ENCODE measurements at places on chromosomes 11 and 22. TPM values are rescaled to one million over a fixed set of nuclear protein-coding genes. Genes with fewer than 3 reads are reported as not detected.
A peak's percentile ranks its signal among the peaks of the same experiment; 100 is the strongest.

GPHA2 gene
- total RNA-seq, result not detected

FAM180B gene
- not detected for total RNA-seq

SLC22A8 gene
- total RNA-seq, result not detected

FJX1 gene
- total RNA-seq, result 7.9 TPM

SLC35F2 gene
- total RNA-seq, result 36.5 TPM

RIC3 gene
- not detected for total RNA-seq

MFNG gene
- total RNA-seq, result not detected

- peak; percentile 45 for DNase-seq
Observed at GRCh38 chr11:73287400-73288101, 15.4 kb downstream of the P2RY6 start.

GRCh38 chr22:23655891-23656475 is 23.9 kb upstream of the DRICH1 start:
- DNase-seq, result no peak

- no peak for DNase-seq
Observed at GRCh38 chr22:30216710-30217109, 29.8 kb downstream of the LIF start.

DNA sequence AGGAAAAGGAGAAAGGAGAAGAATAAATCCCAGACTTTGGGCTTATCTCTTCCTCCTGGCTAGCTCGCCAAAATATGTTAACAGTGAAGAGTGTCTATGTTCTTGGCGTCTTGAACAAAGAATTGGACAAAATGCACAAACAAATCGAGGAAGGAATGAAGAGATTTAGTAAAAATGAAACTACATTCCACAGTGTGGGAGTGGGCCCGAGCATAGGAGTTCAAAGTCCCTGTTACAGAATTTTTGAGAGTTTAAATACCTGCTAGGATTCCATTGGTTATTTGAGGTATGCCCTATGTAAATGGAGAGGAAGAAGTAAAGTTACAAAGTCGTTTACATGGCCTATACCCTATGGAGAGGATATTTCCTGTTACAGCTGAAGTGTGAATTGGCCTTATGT is 525.1 kb upstream of the CNTN5 start:
- DNase-seq, result no peak

GRCh38 chr11:14980854-14981253 is 8.7 kb upstream of the CALCA start:
- no peak for DNase-seq

GRCh38 chr22:30308093-30308492 is 18.6 kb downstream of the TBC1D10A start:
- no peak for DNase-seq

DNA sequence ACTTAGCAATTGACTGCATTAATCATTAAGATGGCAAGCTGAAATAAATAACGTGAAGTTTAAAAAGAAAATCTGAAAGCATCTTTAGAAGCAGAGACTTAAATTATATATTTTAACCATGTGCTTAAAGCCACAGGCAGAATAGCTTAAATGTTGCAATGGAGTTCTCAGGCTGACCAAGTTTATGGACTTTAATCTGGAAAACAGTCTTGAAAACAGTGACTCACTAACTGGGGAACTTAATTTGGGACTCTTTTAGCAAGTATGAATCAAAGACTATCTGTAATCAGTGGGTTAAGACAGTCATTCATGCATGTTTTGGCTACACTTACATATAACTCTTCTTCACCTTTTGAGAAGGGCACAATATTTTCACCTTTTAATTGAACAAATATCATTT is 12.6 kb upstream of the GLYATL1 start:
- peak; percentile 28 for DNase-seq

DNA sequence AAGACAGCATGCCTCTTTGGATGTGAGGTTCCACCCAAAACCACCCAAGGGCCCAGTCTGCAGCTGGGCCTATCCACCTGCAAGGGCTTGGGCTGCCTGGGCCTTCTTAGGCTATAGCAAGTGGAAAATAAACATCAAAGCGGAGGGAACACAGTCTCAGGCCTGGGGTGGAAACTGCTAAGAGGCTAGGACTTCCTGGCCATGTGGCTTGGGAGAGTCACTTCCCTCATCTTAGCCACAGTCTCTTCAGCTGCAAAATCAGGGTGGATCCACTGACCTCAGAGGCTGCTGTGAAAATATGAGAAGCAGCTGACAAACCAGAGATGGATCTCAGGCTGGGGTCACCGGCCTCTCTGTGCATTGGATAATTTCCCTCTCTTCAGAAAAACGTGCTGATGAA is 30.6 kb upstream of the TFIP11 start:
- DNase-seq, result no peak

GRCh38 chr22:20793748-20794649 is 20.1 kb downstream of the SERPIND1 start:
- DNase-seq, result no peak

GRCh38 chr11:2521081-2521732 is 76.4 kb downstream of the KCNQ1 start:
- DNase-seq, result no peak

DNA sequence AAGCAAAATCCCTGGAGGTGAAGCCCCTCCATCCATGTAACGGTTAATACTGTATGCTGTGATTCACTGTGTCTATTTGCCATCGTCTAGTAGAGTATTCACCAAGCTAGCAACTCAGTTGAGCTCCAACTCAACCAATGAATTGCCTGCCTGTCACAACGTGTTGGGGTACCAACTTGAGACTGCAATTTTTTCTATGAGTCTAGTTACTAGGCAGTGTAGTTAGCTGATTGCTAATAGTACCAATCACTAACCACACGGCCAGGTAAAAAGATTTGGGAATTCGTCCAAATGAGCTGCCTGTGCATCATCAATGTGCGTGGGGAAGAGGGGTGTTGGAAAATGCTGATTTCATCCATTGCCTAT is 1.0 kb upstream of the BTG4 start:
- DNase-seq, result no peak

DNA sequence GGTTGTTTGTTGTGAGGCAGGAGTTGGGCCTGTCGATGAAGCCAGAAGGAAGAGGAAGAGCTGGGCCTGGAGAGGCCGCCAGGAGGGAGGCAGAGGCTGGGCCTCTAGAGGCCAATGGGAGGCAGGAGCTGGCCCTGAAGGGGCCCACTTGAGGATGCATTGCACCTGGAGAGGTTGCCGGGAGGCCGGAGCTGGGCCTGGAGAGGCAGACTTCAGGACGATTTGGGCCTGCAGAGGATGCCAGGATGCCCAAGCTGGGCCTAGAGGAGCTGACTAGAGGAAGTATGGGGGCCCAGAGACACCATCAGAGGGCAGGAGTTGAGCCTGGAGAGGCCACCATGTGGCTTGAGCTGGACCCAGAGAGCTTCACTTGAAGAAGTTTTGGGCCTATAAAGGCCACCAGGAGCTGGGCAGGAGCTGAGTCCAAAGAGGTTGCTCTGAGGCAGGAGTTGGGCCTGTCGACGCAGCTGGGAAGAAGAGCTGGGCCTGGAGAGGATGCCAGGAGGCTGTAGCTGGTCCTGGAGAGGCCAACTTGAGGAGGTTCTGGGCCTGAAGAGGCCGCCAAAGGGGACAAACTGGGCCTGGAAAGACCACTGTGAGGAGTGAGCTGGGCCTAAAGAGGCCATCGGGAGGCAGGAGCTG is 39.0 kb downstream of the OR4C45 start:
- DNase-seq, result no peak

DNA sequence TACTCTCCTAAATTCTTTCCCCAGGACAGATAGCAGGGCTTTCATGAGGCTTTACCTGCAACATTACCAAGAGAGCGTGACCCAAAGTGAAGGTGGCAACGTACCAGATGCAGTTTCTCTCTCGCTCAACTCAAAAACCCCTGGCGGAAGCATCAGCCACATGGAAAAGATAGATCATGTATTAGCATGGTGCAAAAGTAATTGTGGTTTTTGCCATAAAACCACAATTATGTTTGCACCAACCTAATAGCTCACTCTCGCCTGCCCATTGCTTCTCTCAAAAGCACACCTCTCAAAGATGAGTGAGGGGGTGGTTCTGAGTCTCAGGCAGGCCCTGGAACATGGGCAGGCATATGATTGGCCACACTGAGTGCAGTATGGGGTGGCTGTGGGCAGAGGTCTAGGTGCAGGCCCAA is 7.0 kb downstream of the MS4A6A start:
- DNase-seq, result no peak

DNA sequence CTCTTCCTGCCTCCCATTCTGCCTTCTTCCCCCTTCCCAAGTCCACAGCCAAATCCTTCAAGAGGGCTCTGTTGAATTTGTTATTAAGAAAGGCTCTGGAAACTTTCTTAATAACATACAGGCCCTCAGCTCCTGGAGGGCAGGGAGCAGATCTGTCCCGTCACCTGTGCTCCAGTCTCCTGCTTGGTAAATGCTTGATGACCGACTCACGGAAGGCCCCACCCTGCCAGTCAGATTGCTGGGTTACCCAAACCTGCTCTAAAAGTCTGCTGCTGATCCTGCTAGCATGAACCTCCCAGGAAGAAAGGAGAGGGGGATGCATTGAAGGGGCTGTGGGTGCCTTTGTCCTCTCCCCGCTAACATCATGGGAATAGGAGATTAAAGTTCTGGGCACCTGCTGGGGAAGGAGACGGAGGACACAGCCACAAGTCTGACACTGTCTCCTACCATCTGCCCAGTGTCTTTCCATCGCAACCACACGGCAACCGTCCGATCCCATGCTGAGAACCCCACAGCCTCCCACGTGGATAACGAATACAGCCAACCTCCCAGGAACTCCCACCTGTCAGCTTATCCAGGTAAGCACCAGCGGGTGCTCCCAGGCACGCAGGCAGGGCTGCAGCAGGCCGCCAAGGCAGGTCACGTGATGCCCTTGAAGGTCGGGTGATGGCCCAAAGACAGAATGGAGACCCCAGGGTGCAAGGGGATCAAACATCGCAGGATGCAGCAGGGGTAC is 22.5 kb downstream of the CD5 start:
- DNase-seq, result no peak

DNA sequence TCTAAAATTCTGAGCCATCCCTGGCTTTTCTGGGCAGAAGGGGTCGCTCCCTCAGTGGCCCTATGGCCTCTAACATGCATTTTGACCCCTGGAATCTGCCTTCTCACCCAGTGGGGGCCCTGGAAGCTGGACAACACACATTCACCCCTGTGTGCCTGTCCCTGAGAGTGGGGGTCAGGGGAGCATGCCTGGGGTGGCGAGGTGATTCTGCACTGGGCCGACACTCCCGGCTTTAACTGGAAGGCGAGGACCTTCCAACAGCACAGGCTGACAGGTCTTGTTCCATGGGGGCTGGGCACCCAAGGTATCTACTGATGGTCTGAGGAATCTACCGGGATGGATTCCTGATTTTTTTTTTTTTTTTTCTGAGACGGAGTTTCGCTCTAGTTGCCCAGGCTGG is 10.7 kb downstream of the PPM1F start:
- no peak for DNase-seq

DNA sequence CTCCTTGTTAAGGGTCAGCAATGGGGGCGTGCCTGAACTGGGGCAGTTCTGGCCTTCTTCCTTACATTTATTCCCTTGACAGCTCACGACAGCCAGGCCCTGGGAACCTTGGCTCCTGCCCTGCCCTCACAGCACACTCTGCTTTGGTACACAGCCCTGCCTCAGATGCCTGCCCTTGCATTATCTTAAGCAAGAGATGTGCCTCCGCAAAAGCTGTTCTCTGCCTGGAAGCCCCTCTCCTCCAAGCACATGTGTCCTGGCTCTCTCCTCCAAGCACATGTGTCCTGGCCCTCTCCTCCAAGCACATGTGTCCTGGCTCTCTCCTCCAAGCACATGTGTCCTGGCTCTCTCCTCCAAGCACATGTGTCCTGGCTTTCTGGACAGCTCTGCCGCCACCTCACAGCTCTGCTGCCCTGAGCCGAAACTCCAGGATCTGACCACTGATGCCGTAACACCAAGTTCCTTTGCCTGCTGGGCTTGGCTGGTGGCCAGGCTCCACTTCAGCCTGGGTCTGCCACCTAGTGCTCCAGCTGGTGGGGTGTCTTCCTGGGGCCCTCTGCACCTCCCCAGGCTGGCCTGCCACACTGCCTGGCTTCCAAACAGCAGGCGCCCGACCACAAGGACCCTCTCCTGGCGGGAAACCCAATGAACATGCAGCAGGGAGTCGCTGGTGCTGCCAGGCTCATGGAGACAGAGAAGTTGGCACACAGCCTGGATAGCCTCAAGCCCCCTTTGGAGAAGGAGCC is 53.0 kb downstream of the SCUBE1 start:
- peak; percentile 87 for DNase-seq

GRCh38 chr11:118001494-118001971 is 15.3 kb downstream of the IL10RA start:
- DNase-seq, result no peak

DNA sequence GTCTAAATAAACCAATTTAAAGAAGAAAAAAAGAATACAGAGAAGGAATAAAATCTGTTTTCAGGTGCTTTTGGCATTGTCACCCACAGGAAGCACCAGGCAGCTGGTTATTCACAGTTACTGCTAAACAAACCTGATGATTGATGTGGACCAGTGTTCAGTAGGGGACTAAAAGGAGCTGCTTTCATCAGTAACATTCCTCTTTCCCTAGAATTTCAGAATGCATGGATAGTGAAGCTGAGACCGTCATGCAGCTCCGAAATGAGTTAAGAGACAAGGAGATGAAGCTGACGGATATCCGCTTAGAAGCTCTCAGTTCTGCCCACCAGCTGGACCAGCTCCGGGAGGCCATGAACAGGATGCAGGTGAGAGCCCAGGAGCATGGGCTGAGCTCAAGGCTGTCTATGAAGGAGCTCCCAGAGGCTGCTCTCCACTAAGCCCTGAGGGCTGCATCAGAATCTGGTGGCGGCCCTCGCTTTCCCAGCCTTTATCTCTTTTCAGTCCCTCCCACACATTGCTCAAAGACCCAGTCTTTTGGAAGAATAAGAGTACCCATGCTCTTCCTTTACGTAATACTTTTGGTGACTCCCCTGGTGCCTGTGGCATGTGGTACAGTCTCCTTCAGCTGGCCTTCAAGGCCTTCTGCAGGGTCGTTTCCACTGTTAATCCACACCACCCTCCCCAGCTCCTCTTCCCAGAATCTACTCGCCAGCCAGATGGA is 69.5 kb downstream of the DBX1 start:
- no peak for DNase-seq

DNA sequence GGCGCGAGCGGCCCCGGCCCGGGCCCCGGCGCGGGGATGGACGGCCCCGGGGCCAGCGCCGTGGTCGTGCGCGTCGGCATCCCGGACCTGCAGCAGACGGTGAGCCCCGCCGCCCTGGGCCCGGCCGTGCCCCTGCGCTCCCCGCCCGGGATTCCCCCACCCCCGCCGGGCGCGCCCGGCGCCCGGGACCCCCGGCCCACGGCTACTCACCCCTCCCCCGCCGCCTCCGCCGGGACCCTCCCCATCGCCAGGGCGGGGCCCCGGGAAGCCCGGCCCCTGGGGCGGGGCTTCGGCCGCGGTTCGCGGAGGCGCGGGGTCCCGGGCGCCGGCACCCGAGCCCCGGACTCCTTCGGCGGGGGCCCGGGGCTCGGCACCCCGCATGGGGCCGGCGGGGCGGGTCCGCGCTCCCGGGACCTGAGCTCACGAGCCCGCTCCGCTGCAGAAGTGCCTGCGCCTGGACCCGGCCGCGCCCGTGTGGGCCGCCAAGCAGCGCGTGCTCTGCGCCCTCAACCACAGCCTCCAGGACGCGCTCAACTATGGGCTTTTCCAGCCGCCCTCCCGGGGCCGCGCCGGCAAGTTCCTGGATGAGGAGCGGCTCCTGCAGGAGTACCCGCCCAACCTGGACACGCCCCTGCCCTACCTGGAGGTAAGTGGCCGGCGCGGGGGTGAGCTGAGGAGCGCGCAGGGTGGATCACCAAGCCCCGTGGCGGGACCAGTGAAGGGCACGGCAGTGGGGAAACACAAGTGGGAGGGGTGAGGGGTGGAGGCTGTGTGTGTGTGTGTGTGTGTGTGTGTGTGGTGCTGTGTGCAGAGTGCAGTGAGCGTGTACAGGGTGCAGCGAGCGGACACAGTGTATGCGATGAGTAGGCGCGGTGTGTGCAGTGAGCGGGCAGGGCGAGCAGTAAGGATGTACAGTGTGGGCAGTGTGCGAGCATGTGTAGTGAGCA is 2.3 kb downstream of the SHANK3 start:
- DNase-seq, result no peak

All from RPMI7951 (cell line).